SW 1271 (cell line): ENCODE measurements at places on chromosomes 12 and 14.

DNA sequence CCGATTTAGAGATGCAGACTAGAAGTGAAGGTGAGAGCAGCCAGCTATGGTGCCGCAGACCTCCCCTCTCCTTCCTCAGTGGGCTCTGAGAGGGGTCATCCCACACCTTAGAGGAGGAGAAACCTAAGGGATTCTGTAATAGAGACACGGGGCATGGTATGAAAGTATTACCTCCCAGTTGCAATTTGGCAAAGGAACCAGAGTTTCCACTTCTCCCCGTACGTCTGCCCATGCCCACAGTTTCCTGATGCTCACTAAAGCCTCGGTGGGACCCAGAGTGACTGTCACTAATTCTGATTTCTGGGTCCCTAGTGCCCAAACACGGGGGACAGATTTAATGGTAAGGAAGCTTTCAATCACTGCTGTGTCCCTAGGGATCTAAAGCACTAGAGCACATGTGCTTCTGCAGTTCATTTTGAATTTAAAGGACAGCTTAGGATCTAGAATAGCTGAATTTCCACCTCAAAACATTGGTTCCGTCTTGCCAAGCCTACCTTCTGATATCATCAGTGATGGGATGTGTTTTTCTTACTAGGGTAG is 44.1 kb downstream of the DAD1 start:
- no peak for DNase-seq

- no peak for DNase-seq
Measured at GRCh38 chr12:4032924-4033615, 159.9 kb upstream of the PARP11 start.

DNA sequence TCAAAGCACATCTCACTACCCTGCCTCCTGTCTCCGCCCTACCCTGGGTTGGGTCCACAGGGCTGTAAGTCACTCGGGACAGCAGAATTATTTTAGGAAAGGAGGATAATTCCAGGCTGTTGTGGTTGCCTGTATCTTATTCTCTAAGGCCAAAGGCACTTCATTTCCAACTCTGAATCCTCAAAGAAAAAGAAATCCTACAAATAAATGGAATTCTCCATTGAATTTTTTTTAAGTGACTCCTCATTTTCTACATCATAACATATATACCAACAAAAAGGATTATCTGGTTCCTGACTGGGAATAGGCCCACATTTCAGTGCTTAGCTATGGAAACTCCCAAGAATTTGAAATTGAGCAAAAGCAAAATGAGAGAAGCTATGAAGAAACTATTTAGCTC is 186.4 kb downstream of the ITPR2 start:
- no peak for DNase-seq

- DNase-seq, result no peak
Measured at GRCh38 chr12:88958946-88959345, 378.7 kb upstream of the KITLG start.

DNA sequence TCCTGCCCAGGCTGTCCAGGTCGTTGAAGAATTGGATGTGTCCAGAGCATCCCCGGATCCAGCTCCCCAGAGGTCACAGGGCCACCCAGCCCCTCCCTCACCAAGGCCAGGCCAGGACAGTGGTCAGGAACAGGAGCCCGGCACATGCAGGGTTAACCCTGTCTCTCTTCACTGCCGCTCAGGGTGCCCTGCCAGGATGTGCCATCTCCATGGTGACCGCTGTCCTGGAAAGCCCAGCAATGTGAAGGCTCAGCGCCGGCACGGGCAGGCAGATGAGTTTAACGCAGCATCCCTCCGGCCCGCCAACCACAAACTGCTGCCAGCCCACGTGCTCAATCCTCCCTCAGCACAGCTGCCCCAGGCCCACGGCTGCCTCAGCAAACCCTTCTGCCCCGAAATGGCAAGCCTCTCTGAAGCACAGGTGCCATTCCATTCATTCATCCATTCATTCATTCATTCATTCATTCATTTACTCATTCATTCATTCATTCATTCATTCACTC is 4.4 kb downstream of the TMEM179 start:
- DNase-seq, result peak; percentile 11

- DNase-seq, result no peak
Measured at GRCh38 chr12:48966177-48966895, 5.2 kb downstream of the WNT10B start.

GRCh38 chr14:79036441-79036840 is 866.3 kb downstream of the NRXN3 start:
- no peak for DNase-seq

DNA sequence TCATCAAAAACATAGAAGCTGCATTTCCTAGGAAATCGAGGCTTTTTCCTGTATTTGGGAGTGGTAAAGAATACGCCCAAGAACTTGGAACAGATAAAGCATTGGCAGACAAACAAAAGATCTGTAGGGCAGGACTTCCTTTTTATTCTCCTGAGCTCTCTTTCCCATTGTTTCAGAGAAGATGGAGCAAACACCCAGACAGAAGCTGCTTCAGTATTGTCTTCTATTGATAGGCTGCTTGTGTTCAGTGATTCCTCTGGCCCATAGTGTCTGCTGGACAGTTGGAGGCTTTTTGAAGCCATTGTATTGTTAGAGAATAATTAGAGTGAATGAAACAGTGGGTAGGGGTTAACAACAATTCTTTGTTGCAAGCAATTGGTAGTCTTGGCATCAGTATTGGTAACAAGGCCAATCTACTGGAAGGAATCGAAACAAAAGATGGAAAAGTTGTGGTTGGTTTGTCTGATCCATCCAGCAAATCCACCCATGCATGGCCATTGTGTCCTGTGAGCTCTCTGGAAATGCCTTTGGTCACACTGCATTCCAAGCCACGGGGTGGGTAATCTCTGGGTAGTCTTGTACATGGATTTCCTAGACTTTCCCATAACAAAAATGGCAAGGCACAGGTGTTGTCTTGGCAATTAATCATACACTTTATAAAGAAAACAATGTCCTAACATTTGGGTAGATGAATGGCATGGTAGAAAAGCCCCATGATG is 424.8 kb downstream of the RAD51B start:
- no peak for DNase-seq

- no peak for DNase-seq
Measured at GRCh38 chr14:67442139-67442906, 30.4 kb upstream of the PLEK2 start.
